ENCODE measurements at places on chromosomes 11 and 22. TPM values are rescaled to one million over a fixed set of nuclear protein-coding genes. Genes with fewer than 3 reads are reported as not detected.

The RTN4RL2 gene
- total RNA-seq: 99.6 TPM

The UPK3A gene
- total RNA-seq: not detected

The SLC5A4 gene
- not detected for total RNA-seq

The CCDC88B gene
- 11.4 TPM for total RNA-seq

The ANO9 gene
- 1.3 TPM for total RNA-seq

The LGALS12 gene
- not detected for total RNA-seq

The APLNR gene
- not detected for total RNA-seq

The GDPD5 gene
- total RNA-seq: 13.0 TPM

The C11orf86 gene
- 44.1 TPM for total RNA-seq

The NAALADL1 gene
- total RNA-seq: not detected

The OR6A2 gene
- total RNA-seq: not detected

The POU2AF1 gene
- total RNA-seq: not detected

The NFAM1 gene
- total RNA-seq: not detected

The KCTD17 gene
- 26.2 TPM for total RNA-seq

The NXPE4 gene
- not detected for total RNA-seq

The HBG2 gene
- not detected for total RNA-seq

The ANO1 gene
- 2.1 TPM for total RNA-seq

The OR8B2 gene
- total RNA-seq: not detected

Data from A549 treated with Mapracorat at 1 μM for 4 hours (cell line).